ENCODE measurements at places on chromosomes 1 and 21.
A peak's percentile ranks its signal among the peaks of the same experiment; 100 is the strongest.

DNA sequence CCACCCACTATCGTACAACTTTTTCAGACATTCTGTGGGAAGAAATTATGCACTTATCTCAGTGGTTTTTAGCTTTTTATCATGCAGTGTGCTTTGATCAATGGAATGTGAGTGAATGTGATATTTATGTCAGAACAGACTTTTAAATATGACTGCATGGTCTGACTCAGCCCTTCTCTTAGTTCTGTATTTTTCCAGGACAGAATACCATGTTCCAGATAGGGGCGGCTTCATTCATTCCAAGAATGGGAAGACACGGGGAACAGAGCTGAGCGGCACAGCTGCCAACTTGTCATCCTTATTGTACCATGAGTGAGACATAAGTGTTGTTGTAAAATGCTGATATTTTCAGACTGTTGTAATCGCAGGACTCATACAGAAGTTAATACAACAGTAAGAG, 214.6 kb upstream of the NCAM2 start:
- no peak for DNase-seq

DNA sequence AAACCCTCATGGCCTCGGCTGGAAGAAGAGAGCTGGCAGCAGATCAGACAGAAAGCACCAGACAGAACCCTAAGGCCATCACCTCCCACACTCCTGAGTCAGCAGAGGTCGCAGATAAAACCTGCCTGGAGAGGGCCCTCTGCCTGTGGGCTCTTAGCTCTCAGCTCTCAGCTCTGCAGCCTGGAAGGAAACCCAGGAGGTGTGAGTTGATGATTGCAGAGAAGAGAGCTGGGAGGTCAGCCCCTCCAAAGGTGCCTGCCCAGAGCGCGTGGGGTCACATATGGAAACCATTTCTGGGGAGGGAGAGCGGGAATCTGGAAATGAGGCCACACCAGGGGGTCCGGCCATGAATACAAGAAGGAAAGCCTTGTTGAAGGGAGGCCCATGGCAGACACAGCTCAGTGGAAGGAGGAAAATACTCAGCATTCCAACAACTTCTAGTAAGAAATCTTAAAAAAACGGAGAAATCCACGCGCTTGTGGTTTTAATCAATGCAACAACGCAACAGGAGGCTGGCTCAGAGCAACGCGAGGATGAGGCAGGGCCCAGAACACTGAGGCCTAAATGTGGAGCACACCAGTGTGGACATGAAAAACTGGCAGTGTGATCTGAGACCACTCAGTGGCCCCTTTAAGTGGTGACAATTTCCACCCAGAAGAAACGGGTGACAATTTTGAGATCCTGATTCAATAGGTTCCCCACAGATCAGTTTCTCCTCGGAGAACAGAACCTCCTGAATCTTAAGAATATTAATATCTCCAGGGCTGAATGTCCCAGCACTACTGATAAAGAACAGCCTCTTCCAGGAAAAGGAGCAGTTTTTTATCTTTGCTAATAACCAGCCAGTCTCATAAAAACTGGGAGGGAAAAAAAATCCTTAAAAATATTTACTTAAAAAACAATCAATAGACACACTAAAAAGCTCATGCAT, 45.7 kb downstream of the PSMG1 start:
- DNase-seq: no peak

- no peak for DNase-seq
Observed at GRCh38 chr1:110912784-110913183, 39.8 kb downstream of the CD53 start.

- no peak for DNase-seq
Observed at GRCh38 chr21:15309022-15309590, 244.3 kb upstream of the NRIP1 start.

GRCh38 chr1:247576514-247576913, 11.6 kb upstream of the OR2G2 start:
- DNase-seq: no peak

GRCh38 chr1:12457771-12458170, 160.2 kb downstream of the DHRS3 start:
- DNase-seq: no peak

DNA sequence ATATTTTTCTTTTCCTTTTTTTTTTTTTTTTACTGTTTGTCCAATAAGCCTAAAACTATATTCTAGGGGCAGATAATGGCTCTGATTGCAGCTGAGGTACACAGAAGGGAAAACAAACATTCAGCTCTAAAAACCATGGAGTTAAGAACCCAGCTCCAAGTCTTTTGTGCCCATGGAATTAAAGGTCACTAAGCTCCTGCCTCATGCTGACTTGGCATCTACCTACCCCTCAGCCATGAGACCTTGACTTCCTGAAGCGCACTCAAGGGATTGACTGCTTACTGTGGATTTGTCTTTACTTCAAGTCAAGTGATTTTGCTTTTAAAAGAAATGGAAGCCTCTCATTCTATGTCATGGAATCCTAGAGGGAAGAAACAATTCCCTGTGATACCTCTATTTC, 192.3 kb downstream of the AMY1C start:
- no peak for DNase-seq

DNA sequence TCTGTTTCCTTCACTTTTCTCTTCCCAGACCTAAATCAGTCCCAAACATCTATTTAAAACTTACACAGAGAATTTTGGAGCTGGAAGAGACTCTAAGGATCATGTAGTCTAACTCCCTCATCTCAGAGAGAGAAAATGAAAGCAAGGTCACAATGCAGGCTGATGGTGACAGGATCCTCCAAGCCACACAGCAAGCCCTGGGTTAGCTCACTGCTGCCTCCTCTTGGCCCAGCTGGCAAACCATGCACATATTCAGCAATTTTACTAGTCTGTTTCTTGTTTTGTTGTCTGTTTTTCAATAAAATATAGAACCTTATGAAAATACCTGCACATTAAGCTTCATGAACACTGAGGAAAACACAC, 27.7 kb upstream of the LY9 start:
- DNase-seq: peak; percentile 62

- no peak for DNase-seq
Observed at GRCh38 chr1:6034750-6035096, 11.0 kb upstream of the KCNAB2 start.

DNA sequence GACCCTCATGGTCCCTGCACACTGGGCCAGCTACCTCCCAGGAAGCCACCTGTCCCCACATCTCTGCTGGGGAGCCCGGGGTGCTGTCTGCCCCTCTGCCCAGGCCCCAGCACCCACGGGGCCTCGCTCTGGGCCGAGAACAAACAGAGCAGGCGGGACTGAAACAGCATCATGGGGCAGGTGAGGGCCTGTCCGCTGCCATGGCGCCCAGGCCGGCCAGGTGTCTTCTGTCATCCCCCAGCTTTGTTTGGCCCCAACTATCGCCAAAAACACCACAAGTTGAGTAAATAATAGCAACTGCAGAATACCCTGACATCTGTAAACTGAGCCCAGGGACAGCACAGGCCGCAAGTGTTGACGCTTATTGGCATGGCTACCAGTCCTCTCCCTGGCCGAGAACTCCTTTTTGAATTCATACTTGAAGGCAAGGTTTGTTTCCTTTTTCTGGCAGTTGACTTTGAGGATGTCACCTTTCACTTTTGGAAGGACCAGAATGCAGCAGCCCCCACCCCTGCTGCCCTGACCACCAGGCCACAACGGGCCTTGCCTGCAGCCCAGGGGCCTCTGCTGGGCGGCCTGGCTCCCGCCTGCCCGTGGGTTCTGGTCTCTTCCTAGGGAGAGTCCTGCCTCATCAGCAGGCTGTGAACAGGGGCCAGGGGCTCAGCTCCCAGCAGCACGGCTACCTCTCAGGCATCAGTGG, 152.7 kb downstream of the CASZ1 start:
- no peak for DNase-seq

DNA sequence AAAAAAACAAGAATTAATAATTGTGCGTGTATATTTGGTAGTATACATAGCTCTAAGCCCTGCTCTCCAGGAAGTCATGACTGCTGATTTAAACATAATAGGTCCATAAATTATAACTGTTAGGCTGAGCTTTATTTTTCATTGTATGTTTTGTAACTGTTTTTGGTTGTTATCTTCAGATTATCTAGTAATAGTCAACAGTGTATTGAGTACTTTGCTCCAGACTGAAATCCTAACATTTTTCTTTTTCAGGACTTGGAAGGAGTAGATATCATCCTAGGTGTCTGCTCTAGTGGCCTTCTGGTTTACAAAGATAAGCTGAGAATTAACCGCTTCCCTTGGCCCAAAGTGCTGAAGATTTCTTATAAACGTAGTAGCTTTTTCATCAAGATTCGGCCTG, 90.9 kb downstream of the TMEM200B start:
- no peak for DNase-seq

DNA sequence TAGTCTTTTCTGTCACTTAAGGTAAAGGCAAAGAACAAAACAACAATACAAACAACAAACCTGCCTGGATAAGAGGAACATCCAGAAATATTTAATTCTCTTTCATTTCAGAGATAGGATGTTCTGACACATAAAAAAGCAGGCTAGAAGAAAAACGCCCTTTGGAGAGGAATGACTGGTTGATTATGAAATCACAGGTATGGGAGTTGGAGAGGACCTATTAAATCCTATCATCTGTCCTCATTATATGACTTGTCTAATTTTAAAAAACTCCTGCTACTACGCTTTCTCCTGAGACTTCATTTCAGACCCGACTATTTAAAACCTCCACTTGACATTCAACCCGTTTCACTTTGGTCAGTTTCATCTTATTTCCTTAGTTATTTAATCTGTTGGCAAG, 54.1 kb downstream of the TMPRSS15 start:
- DNase-seq: no peak

GRCh38 chr1:11324567-11325165, 51.7 kb downstream of the UBIAD1 start:
- DNase-seq: no peak

DNA sequence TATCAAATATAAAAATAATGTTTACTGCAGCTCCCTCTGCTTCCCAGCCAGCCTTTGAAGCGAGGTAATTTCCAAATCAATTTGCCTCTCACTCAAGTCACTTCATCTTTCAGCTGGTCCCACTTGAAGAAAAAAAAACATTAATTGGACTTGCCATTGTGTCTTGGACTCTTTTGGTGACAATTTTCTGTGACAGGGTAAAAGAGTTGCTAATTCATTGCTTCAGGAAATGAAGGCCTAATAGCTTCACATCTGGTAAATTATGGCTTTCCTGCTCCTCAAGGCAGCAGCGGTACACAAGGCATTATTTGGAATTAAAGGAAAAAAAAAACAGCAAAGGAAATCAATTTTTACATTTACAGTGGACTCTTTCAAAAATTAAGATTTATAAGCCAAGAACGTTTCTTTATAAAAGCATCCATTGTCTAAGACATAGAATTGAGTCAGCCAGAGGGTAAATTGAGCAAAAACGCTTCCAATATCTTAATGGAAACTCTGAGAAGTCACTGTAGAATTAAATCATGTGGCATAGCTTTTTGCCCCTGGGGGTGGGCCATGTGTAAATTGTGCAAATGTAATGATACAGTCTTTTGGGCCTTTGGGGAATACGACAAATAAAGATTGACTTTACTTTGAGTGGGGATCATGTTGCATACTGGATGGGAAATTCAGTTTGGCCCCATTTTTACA, 102.5 kb downstream of the LYPLAL1 start:
- no peak for DNase-seq

DNA sequence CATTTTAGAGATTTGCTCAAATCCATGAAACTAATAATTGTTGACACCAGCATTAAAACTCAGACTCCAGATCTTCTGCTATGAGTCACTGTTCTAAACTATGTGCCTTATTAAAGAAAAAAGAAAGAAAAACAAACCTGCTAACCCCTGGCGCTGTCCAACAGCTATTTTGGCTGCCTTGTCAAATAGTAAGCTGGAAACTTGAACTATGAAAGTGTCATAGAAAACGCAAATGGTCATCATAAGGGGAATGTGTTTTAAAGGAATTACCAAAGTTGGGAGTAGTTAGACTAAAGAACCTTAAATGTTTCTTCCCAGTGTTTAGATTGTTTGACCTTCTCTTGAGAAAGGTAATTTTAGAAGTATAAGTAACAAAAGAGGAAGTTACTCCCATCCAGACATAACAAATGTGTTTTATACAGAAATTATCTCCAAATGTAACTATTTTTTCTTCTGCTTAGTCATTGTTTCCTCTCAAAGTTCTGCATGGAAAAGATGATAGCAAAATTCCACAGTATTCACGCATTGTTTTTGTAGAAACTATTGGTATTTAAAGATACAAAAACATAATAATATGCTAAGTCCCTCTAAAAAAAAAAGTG, 272.4 kb downstream of the TPR start:
- DNase-seq: no peak

GRCh38 chr1:232622981-232623380, 7.0 kb downstream of the SIPA1L2 start:
- no peak for DNase-seq

All from activated naive CD4-positive, alpha-beta T cell (primary cell).